ENCODE measurements at places on chromosomes 12 and 14. TPM values are rescaled to one million over a fixed set of nuclear protein-coding genes. Genes with fewer than 3 reads are reported as not detected.

GRCh38 chr14:85620947-85621346, 91.0 kb downstream of the FLRT2 start:
- no peak for DNase-seq

GRCh38 chr12:11672256-11673191, 23.1 kb downstream of the ETV6 start:
- DNase-seq = no peak

- peak; percentile 60 for DNase-seq
These were observed 304.8 kb upstream of the OR4E1 start for GRCh38 chr14:21978184-21978998.

Gene GPR135
- total RNA-seq = 7.7 TPM

Gene ZC3H10
- 2.8 TPM for total RNA-seq

- DNase-seq = peak; percentile 28
These were observed 283.4 kb upstream of the TMTC1 start for GRCh38 chr12:30067146-30067545.

DNA sequence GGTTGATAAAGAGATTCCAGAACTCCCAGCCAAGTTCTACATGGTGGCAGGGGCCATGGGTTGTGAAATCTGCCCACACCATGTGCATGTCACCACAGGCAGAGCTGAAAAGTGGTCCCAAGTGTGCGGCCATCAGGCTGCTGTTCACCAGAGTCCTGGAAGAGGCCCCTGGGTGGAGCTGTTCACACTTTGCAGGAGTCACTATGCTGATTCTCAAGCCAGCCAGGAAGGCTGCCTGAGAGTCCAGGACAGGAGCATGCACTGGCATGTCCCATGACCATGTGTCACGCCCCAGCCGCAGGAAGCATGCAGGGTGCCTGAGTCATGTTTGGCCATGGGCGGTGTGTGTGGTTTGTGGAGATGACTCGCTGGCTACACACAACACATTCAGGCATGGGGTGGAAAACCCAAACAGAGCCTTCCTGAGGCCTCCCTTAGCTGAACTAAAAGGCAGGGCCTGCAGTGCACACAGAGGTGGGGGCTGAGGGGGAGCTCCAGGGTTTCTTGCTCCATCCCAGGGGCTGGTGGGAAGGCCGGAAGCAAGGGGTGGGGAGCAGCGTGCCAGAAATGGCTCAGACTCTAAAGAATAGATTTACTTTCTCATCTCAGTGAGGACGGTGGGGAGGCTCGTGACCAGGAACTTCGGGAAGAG, 19.4 kb downstream of the ABCB9 start:
- DNase-seq = peak; percentile 100

Gene AMN
- total RNA-seq = 0.29 TPM

GRCh38 chr12:120470150-120470784, 719 bp upstream of the SRSF9 start:
- DNase-seq = peak; percentile 20

Gene TMEM179
- not detected for total RNA-seq

Gene P2RX2
- total RNA-seq = not detected

Gene TRPV4
- 0.09 TPM for total RNA-seq

DNA sequence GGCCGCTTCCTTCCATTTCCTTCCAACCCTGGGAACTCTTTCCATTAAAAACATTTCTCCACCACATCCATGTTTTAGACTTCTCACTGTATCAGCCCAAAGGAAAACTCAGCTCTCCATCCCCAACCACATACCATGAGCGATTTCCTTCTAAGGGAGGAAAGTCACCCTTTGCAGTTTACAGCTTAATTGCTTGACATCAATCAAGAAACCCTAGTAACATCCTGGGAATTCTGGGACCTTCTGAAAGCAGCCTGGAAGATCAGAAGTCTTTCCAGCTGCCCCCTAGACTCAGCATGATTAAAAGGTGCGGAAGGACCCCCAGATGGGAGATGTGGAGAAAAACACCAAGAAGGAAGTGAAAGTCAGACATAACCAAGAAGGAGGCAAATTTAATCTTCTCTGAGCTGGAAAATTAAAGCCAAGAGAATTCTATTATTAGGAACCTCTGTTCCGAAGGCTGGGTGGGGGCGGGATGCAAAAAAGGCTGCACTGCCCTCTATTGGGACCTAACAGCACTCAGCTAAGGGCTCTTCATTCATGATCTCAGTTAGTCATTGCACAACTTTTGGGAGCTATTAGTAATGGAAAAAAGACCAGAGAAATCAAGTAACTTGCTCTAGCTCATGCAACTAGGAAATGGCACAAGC, 73.3 kb upstream of the PLXNC1 start:
- peak; percentile 86 for DNase-seq

DNA sequence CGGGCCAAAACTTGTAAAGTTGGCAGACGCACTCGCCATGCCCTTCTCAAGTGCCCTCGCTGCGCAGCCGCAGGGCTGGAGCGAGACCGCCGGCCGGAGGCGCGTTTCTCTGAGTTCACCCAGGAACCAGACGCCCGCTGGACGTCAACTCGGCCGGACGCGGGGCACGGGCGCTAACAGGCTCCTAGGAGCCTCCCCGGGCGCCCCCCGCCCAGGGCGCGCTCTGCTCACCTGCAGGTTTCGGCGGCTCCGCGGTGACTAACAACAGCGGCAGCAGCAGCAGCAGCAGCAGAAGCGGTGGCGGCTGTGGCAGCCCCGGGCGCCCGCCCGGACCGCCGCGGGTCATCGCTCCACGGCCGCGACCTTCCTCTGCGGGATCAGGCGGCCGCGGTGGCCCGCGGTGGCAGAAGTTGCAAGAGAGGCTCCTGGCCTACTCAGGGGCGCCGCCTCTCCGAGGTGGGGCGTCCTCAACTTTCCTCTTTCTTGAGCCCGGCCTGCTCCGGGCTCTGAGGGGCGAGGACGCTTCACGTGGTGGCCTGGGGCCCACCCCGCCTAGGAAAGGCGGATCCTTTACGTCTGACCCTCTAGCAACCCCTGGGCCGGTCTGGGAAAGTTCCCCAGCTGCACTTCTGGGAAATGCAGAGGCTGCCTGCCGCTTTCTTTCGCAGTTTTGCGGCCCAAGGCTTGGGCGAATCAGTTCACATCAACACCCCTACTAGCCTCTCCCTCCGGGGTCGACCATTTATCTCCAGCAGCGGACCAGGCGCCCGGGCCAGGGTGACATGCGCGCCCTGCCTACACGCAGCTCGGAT, at the start of gene PLBD1:
TSS of gene PLBD1 (minus strand) at position 533 of the 812 bp plus-strand sequence. CDS start at position 346, 187 bp downstream.
- no peak for DNase-seq

All from MCF 10A (cell line).